ENCODE measurements at places on chromosomes 1 and 21.

DNA sequence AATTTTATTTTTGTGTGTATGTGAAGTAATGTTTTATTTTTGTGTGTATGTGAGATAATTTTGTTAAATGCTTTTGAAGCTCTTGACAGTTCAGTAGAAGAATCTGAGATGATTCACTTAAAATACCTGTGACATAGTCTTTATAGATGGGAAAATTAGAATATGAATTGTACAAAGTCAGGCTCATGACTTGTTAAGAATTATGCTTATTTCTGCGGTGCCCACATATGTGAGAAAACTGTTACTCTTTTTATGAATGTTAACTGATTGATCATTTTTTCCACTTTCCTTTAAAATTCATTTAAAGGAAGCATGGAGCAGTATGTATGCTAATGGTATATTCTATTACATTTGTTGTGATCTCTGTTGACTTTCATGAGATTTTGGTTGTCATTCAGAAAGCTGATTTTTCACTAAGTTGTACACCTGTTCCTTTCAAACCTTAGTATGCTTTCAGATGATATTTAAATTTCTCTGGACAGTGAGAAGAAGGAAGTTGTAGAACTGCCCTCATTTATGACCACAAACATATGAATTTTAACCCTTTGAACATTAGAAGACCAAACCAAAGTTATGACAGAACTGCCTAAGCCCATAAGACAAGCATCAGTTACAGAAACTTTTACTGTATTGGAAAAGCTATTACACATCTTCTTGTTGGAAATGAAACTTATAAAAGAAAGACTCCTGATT lies 110.1 kb downstream of the POU2F1 start:
- peak; percentile 34 for DNase-seq

DNA sequence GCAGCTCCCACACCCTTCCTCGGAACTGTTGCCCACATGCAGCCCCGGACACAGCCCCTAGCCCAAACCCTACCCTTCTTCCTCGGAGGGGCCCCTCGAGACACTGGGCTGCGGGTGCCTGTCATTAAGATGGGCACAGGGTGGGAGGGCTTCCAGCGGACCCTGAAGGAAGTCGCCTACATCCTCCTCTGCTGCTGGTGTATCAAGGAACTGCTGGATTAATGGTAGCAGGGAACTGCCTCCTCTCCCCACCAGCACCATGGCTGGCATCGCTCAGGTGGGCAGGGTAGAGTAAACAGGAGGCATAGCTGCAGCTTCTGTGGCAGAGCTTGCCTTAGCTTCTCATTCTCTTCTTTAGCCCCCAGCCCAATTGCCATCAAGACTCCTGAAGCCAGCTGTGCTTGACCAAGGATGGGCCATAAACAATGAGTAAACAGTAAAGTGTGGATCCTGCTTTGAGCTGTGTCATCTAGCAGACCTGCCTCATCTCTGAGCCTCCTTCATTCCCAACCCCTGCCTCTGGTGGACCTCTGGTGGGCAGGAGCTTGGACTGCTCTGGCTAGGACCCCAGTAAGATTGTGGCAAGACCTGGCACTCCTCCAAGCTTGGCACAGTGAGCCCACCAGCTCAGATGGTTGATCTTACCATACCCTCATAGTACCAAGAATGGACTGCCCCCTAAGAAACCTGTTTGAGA lies at the start of gene LENEP:
Gene LENEP, plus strand, starts transcription at position 15 of the 697 bp plus-strand sequence. Its CDS starts 22 bp downstream, at position 37.
- DNase-seq, result no peak

DNA sequence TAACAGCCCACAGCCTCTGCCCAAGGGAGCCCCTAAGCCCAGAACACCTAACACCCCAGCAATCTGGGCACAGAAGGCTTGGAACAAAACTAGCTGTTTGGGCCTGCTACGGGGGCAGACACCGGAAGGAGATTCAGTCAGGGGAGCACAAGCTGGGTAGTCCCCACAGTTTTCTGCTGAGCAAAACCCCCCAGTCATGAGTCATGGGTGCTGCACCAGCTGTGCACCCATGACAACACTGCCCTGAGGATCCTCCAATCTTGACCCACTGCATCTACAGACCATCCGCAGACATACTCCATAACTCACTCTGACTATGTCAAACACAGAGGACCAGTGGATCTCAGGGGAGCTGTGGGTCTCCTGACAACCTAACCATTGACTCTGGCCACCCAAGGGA lies 105.1 kb downstream of the LRIG2 start:
- no peak for DNase-seq

- no peak for DNase-seq
These were observed 22.7 kb downstream of the CCN1 start for GRCh38 chr1:85603086-85603880.

- DNase-seq, result no peak
These were observed 8.6 kb upstream of the ITGB2 start for GRCh38 chr21:44929242-44929798.

GRCh38 chr1:84959294-84959693 lies 37.6 kb downstream of the MCOLN2 start:
- DNase-seq, result no peak

GRCh38 chr1:21911205-21912001 lies 25.7 kb downstream of the HSPG2 start:
- DNase-seq, result no peak

DNA sequence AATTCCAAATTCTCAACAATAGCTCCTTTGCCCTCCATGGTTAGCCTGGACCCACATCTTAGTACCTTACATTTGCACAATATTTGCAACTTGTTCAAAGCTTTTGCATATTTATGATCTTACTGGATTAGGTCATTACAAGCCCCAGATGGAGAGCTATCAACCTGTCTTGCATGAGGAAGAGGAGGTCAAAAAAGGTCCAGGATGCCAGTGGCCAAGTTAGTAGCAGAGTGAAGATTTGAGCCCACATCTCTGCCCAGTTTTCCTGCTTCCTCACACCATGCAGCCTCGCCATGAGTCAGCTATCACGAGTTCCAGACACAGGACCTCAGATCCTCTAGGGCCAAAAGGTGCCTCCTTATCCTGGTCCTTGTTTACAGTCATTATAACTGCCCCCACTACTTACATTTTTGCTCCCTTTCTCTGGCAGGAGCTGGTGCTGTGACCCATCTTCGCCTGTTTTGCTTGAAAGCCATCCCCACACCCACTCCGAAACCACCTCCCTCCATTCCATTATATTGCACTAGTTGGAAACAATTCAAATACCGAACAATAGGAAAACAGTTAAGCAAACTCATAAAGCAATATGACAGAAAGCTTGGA lies 5.0 kb upstream of the AHCYL1 start:
- DNase-seq, result no peak

DNA sequence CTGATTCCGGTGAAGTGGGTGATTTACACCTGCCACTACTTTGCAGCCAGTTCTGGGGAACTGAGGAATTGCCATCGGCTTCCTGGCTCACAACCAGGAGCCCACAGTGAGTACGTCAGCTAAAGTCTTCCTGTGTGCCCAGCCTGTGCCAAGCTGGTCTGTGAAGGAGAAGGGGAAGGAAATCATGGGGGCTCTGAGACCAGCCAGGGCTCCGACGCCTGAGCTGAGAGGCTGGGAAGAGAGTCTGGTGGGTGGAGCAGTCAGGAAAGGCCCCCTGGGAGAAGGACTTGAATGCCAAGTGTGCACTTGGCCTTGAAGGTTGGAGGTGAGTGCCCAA lies 1.2 kb downstream of the LURAP1 start:
- no peak for DNase-seq

DNA sequence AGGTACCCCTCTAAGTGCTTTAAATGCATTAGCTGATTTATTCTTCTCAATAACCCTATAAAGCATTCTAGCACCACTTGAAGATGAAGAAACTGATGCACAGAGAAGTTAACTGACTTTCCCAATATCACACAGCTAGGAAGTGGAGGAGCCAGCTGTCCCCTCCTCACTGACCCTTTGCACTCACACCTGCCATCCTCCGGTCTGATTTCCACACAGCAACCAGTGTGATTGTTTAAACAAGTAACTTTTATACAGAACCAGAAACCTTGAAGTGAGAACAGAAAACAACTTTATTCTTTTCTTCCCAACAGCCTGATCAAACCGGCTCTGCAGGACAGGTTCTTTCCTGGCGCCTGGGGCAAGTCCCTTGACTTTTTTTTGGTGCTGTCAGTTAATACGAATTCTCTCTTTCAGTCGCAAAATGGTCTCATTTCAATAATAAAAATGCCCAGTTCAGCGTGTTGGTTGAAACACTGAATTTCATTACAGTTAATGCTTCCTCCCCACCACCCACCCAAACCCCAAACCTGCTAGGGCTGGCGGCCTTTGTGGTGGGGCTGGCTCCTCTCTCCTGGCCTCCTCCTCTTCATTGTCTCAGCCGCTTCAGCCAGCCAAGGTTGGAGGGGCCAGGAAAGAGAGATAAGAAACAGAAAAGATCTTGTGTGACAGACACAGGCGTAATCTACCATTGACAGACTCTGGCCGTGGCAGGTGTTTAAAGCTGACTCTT lies 26.4 kb upstream of the EEIG2 start:
- no peak for DNase-seq

DNA sequence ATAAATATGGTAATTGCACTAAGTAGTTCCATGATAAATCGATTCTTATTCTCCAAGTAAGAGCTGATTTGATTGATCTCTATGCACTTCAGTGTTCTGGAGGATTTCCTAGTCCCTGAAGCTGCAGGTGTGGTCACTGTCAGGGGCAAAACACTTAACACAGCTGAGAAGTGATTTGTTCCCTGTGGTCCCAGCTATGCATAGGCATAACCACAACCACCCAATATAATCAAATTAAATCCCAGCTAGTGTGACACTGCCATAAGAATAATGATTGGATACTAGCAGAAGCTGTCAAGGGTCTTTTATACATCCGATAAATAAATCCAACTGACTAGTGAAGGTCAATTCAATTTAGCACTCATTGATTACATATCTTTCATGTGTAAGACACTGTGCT lies 60.1 kb downstream of the PTGER3 start:
- DNase-seq, result no peak

- no peak for DNase-seq
These were observed 52.0 kb upstream of the ARHGEF16 start for GRCh38 chr1:3402258-3403010.

GRCh38 chr1:174135211-174135610 lies 24.1 kb upstream of the RABGAP1L start:
- no peak for DNase-seq

GRCh38 chr1:68276448-68276847 lies 44.1 kb upstream of the WLS start:
- DNase-seq, result no peak

DNA sequence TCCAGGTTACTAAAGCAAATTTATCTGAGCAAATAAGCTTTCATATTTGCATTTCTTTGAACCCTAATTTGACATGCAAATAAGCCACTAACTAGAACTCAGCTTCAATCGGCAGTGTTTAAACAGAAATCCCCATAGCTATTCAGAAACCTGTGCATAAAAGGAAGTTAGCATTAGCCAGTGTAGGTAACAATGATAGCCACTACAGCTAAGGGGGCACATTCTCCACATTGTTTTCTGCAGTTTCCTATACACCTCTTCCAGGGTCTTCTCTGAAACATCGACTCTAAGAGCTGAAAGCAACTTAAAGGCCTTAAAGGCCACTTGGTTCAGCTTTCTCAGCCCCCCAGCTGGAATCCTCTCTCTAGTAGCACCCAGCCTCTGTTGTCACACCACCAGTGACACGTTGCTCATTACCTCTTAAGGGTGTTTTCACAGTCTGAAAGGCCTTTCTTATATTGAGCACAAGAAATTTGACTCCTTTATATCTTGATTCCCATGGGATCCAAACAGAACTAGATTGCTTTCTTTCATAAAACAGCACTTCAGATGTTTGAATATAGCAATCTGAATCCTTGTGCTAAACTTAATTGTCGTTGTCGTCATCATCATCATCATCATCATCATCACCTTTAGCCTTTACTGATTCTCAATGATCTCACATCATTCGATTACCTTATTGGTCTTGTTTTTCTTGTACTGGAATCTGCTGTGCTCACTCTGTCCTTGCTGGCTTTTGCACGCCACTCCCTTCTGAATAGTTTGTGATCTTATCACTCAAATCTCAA lies 93.9 kb upstream of the DAB1 start:
- DNase-seq, result no peak

GRCh38 chr1:245481261-245481660 lies 326.5 kb downstream of the KIF26B start:
- no peak for DNase-seq

GRCh38 chr1:19481826-19482398 lies 3.4 kb downstream of the CAPZB start:
- no peak for DNase-seq

- DNase-seq, result no peak
These were observed 128.8 kb downstream of the CACNA1E start for GRCh38 chr1:181612100-181612499.

- DNase-seq, result no peak
These were observed 82.7 kb upstream of the ABCD3 start for GRCh38 chr1:94335447-94335846.

GRCh38 chr1:212691561-212692071 lies 8.0 kb downstream of the BATF3 start:
- no peak for DNase-seq

DNA sequence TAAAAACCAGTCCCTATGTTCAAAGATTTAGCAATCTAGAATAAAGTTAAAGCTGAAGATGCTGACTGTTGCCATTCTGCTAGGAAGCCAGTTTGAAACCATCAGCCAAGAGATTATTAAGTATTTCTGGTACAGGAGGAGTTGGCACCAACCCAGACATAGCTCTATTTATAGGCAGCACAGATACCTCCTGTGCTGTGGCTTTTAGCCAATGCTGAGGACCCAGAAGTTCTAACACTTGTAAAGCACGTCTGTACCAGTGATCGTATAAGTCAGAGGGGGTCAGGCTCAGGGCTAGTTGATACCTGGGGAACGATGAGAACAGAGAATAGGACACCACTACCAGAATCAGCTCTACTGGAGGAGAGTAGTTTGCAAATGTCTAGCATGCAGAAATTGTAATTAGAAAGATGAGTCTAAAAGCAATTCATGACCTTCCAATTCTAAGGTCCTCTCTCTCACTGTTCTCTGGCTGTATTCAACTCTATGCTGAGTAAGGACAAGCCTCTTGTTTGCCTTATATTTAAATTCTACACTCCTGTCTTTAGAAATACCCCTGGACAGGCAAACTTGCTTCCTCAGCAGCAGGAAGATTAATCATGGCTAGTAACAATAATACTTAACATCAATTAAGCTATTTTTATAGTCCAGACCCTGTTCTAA lies 96.8 kb upstream of the PALMD start:
- DNase-seq, result no peak

DNA sequence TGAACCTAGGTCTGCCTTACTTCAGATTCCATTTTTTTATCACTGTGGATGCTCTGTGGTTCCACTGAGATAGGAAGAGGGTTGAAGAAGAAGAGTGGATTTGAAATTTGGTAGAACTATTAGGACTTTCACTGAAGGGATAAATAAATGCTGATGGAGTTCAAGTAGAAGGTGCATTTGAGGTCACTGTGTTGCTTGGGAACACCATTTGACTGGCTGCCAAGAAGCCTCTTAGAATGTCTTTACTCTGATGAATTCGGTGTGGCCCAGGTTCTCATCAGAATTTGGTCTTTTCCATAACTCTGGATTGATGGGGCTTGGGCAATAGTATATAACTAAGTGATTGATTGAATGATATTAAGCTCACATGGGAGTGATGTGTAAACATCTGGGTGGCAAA lies 11.9 kb downstream of the XPR1 start:
- DNase-seq, result no peak

GRCh38 chr1:27618341-27619082 lies 14.6 kb upstream of the AHDC1 start:
- peak; percentile 85 for DNase-seq
